ENCODE measurements at places on chromosomes 4 and X. TPM values are rescaled to one million over a fixed set of nuclear protein-coding genes. Genes with fewer than 3 reads are reported as not detected.

Gene BEX1
- 0.20 TPM for total RNA-seq

Gene BST1
- 23.8 TPM for total RNA-seq

Gene MAP3K15
- 0.13 TPM for total RNA-seq

Gene AMER1
- total RNA-seq: 2.3 TPM

Data from pulmonary artery endothelial cell (primary cell).